ENCODE measurements at places on chromosomes 3 and 15. TPM values are rescaled to one million over a fixed set of nuclear protein-coding genes. Genes with fewer than 3 reads are reported as not detected.

DNA sequence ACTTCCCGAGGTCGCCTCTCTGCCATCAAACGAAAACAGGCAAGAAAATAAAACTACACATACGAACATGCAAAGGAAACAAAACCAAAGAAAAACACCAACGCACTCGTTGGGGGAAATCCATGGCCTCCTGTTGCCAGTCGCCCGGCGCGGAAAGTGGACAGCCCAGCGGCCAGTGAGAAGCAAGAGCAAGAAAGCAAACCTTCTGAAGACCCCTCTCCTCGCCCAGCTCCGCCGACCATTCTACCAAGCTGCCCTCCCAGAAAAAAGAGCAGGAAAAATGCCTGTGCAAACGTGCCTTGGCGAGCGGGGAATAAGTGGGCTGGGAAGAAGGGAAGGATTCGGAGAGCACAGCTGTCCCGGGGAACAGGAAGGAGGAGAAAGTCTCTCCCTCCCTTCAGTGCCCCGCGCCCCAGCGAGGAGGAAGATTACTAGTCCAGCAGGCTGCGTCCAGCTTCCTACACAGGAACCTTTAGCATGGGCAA lies 802 bp upstream of the NECTIN3 start:
- DNase-seq: no peak
- H3K4me3 ChIP-seq: peak overlapping the region; percentile 88
- no peaks in the 10 kb centered on the region for H3K27me3 ChIP-seq
- H3K4me1 ChIP-seq: peaks cover 19% of the 10 kb centered on the region

DNA sequence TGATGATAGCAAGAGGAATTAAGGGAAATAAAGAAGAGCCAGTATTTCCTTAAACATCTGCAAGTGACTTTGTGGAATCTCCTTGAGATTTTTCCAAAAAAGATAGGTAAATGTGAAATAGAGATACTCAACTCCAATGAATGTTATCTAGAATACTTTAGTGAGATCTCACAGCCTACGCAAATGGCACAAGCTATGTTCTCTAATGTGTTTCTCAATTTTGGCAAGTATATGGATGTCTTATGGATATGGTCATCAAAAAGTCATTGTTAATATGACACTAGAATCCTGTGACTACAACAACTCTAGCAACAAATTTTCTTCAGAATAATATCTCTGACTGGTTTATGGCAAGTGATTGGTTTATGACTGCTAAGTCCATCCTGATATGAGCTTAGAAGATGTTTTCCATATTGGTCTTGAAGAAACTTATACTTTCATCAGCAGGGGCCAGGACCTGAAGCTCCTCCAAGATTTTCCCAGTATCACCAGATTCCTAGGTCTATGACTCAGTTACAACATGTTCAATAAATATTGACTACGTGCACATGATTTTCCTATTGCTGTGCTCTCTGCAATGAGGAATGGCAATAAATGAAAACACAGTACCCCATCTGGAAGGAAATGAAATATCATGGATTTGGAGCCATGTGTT lies 170.9 kb upstream of the THBS1 start:
- no peaks in the 10 kb centered on the region for H3K4me1 ChIP-seq
- DNase-seq: no peak
- no peaks in the 10 kb centered on the region for H3K27me3 ChIP-seq
- H3K27ac ChIP-seq: no peak overlapping the region

GRCh38 chr3:164673738-164674137 lies 404.6 kb downstream of the SI start:
- no peak overlapping the region for H3K4me3 ChIP-seq
- H3K4me1 ChIP-seq: no peaks in the 10 kb centered on the region
- no peak overlapping the region for H3K27ac ChIP-seq
- DNase-seq: no peak

DNA sequence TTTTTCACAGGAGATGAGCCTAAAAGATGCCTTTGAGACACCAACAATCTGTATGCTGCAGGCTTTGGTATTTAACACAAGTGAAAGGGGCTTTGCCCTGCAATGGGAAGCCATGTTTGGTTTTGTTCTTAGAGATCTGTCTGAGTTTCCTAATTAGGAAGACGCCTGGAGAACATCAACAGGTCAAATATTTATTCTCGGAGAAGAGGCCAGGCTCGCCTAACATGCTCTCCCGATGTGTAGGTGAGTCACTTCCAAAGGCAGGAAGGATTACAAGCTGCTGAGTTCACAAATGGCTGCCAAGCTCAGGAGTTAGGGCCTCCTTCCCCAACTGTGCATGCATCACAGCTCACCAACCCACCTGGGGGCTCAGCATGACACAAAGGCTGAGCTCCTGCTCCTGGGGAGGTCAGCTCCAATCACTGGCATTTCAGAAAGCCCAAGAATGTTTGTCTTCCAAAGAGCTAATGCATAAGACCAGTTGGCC lies 119.5 kb upstream of the PRICKLE2 start:
- H3K4me3 ChIP-seq: no peak overlapping the region
- H3K4me1 ChIP-seq: peaks cover 34% of the 10 kb centered on the region
- H3K27ac ChIP-seq: peak overlapping the region; percentile 5
- no peaks in the 10 kb centered on the region for H3K27me3 ChIP-seq
- no peak for DNase-seq
- H3K36me3 ChIP-seq: no peaks in the 10 kb centered on the region

DNA sequence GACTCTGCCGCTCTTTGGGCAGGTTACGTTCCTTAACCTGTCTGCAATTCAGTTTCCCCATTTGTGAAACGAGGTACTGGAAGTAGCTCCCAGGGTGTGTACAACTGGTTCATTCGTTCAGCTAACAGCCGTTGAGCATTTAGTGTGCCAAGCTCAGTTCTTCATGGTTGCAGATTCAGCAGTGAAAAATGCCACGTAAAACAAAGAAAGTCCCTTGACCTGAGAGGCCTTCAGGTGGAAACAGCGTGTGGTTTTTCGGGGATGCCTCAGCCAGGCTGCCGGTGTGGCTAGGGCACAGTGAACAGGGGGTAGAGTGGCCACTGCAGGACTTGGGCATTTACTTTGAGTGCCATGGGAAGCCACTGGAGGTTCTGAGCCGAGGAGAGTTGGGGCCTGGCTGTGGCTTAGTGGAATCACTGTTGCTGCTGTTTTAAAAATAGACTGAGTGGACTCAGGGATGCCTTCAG lies 4.7 kb downstream of the SYNM start:
- no peaks in the 10 kb centered on the region for H3K36me3 ChIP-seq
- H3K27me3 ChIP-seq: no peaks in the 10 kb centered on the region
- DNase-seq: no peak
- H3K27ac ChIP-seq: no peak overlapping the region

DNA sequence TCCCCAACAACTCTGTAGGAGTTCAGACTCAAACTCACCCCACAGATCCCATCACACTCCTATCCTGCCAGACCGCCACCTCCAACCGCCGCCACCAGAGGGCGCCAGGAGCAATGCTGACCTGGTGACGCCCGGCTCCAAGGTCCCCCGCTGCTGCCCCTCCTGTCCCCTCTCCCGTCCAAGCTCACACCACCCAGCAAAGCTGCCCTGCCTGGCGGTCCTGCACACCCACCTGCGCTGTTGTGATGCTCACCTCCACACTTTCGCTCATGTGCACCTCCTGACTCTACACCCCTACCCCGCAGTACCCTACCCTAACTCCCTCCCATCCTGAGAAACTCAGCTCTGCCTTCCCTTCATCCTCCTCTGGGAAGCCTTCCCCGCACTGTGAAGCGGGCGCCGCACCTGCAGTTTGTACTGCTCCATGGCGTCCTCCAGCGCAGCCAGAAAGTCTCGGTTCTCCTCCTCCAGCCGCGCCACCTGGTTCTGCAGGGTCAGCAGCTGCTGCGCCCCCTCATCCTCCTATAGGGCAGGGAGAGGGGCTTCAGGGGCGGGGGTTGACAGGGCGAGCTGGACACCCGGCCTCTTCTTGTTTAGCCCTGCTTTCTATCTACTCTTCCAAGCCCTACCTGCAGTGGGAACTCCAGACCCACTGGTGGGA lies 7.9 kb downstream of the KIF7 start:
- no peaks in the 10 kb centered on the region for H3K36me3 ChIP-seq
- H3K27ac ChIP-seq: no peak overlapping the region
- H3K27me3 ChIP-seq: no peaks in the 10 kb centered on the region

DNA sequence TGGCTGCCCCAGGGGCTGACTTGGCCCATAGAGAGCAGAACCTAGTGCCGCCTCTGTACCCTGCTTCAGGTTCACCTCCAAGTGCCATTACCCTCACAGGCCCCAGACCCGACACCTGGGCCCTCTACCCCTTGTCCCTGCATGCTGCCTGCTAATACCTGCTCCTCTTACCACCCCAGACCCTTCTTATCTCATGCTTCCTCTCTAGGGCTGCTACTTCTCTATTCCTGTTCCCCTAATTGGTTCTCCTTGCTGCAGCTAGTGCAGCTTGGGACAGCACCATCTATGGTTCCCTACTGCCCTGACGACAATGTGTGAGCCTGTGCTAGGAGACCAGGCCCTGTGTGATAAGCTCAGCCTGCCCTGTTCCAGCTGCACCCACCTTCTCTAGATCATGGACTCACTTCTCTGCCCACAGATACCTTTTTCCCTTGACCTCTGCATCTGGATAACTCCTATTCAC lies 15.3 kb downstream of the HDAC11 start:
- H3K27ac ChIP-seq: no peak overlapping the region
- H3K27me3 ChIP-seq: no peaks in the 10 kb centered on the region
- peaks cover 10% of the 10 kb centered on the region for H3K4me1 ChIP-seq

- no peaks in the 10 kb centered on the region for H3K4me1 ChIP-seq
- no peak overlapping the region for H3K4me3 ChIP-seq
- H3K36me3 ChIP-seq: no peaks in the 10 kb centered on the region
- no peaks in the 10 kb centered on the region for H3K27me3 ChIP-seq
- no peak for DNase-seq
- H3K27ac ChIP-seq: no peak overlapping the region
Observed at GRCh38 chr3:146498002-146498736, 28.8 kb upstream of the PLSCR2 start.

- no peak for DNase-seq
- H3K27me3 ChIP-seq: no peaks in the 10 kb centered on the region
- H3K4me3 ChIP-seq: no peak overlapping the region
- no peak overlapping the region for H3K27ac ChIP-seq
Observed at GRCh38 chr3:60598671-60599070, 652.6 kb downstream of the FHIT start.

DNA sequence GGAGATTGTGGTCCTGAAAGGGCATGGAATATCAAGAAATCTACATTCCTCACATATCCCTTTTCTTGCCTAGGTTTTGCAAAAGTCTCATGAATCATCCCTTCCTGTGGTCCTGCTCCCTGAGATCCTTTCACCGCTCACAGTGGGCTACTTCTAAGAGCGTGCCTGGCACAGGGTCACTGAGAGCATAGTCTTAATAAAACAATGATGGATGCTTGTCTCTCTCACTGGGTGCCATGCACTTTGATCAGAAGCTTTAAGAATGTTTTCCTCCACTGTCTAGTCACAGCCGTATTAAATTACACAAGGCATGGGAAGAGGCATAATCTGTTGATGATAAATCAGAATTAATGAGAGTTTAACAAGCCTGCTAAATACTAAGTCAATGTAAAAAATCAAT lies 269.7 kb upstream of the ATP10A start:
- no peak overlapping the region for H3K4me3 ChIP-seq
- no peaks in the 10 kb centered on the region for H3K4me1 ChIP-seq
- no peak overlapping the region for H3K27ac ChIP-seq
- no peaks in the 10 kb centered on the region for H3K27me3 ChIP-seq
- H3K36me3 ChIP-seq: no peaks in the 10 kb centered on the region
- DNase-seq: no peak

- H3K27me3 ChIP-seq: no peaks in the 10 kb centered on the region
- DNase-seq: no peak
- no peaks in the 10 kb centered on the region for H3K36me3 ChIP-seq
- H3K4me3 ChIP-seq: no peak overlapping the region
- H3K4me1 ChIP-seq: no peaks in the 10 kb centered on the region
- no peak overlapping the region for H3K27ac ChIP-seq
Observed at GRCh38 chr3:87856126-87856525, 202.7 kb downstream of the CGGBP1 start.

- H3K36me3 ChIP-seq: no peaks in the 10 kb centered on the region
- no peaks in the 10 kb centered on the region for H3K4me1 ChIP-seq
- no peaks in the 10 kb centered on the region for H3K27me3 ChIP-seq
- DNase-seq: no peak
Observed at GRCh38 chr3:35383719-35384555, 255.4 kb upstream of the ARPP21 start.

- H3K27me3 ChIP-seq: no peaks in the 10 kb centered on the region
- H3K27ac ChIP-seq: no peak overlapping the region
- H3K4me1 ChIP-seq: no peaks in the 10 kb centered on the region
- DNase-seq: no peak
- H3K36me3 ChIP-seq: no peaks in the 10 kb centered on the region
Observed at GRCh38 chr3:23421811-23422516, 218.8 kb downstream of the UBE2E2 start.

- no peaks in the 10 kb centered on the region for H3K4me1 ChIP-seq
- H3K27ac ChIP-seq: no peak overlapping the region
- H3K4me3 ChIP-seq: no peak overlapping the region
- no peak for DNase-seq
- H3K27me3 ChIP-seq: no peaks in the 10 kb centered on the region
Observed at GRCh38 chr3:111895071-111895470, 36.0 kb downstream of the PHLDB2 start.

DNA sequence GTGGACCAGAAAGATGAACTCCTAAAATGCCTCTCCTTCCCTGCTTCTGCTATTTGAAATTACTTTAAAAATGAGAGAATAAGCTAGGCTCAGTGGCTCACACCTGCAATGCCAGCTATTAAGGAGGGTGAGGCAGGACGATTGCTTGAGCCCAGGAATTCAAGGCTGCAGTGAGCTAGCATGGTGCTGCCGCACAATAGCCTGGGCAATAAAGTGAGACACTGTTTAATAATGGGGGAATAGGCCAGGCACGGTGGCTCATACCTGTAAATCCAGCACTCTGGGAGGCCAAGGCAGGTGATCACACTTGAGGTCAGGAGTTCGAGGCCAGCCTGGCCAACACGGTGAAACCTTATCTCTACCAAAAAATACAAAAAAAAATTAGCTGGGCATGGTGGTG lies 271.1 kb downstream of the FOXP1 start:
- H3K4me3 ChIP-seq: no peak overlapping the region
- H3K4me1 ChIP-seq: no peaks in the 10 kb centered on the region
- no peaks in the 10 kb centered on the region for H3K36me3 ChIP-seq

GRCh38 chr3:180466401-180467011 lies 135.5 kb upstream of the TTC14 start:
- H3K27ac ChIP-seq: no peak overlapping the region
- no peaks in the 10 kb centered on the region for H3K27me3 ChIP-seq
- H3K36me3 ChIP-seq: no peaks in the 10 kb centered on the region
- no peaks in the 10 kb centered on the region for H3K4me1 ChIP-seq
- DNase-seq: no peak

- no peak overlapping the region for H3K4me3 ChIP-seq
- H3K27me3 ChIP-seq: no peaks in the 10 kb centered on the region
- no peaks in the 10 kb centered on the region for H3K36me3 ChIP-seq
- peaks cover 17% of the 10 kb centered on the region for H3K4me1 ChIP-seq
Observed at GRCh38 chr3:37899711-37900306, 38.1 kb downstream of the CTDSPL start.

Gene PIK3CA
- total RNA-seq: 19.0 TPM

Gene ATP11B
- 53.1 TPM for total RNA-seq

Gene TRIM59
- 3.9 TPM for total RNA-seq

Gene TMOD2
- 11.7 TPM for total RNA-seq

All from thyroid gland (tissue), 4 donors.